ENCODE measurements at places on chromosomes 2 and 18.

DNA sequence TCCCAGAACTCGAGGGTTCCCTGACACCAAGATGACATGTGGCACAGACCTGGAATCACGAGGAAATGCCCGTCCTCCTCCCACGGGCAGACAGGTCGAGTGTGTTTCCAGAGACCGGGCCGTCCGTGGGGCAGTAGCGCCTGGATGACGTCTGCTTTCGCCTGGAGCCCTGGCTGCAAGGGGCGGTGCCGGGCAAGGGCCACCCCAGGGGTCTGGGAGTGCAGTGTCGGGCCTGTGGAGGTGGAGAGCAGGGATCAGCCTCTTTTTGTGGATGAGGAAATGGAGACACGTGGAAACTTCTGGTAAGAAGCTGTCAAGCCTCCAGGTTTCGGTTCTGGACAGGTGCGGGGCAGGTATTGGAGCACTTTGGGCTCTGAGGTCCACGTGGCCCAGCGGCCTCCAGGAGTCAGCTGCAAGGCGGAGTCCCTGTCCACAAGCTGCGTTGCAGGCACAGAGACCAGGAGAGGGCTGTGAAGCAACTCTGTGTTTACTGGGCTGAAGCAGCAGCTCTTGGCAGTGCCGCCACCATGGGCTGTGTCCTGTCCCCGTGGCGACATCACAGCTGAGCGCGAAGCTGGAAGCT, 25.6 kb downstream of the NFATC1 start:
- no peak for DNase-seq

- DNase-seq: no peak
These were observed 71.1 kb upstream of the SH3BP4 start for GRCh38 chr2:234880551-234881211.

DNA sequence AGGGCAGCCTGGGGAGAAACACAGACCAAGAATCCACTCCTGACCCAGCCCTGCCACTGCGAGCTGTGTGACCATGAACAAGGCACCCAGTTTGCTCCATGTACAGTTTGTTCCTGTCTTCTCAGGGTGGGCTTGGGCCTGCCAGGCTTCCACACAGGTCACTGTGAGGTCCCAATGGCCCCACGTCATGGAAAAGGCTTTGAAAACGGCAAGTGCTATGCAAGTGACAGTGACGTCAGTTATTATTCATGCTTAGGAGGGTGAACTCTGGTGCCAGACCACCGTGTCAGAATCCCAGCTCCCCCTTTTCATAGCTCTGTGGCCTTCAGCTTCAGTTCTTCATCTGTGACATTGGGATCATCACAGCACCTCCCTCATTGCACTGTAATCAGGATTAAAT, 87.1 kb downstream of the TNS1 start:
- no peak for DNase-seq

GRCh38 chr2:191679818-191680600, 2.1 kb downstream of the NABP1 start:
- no peak for DNase-seq

DNA sequence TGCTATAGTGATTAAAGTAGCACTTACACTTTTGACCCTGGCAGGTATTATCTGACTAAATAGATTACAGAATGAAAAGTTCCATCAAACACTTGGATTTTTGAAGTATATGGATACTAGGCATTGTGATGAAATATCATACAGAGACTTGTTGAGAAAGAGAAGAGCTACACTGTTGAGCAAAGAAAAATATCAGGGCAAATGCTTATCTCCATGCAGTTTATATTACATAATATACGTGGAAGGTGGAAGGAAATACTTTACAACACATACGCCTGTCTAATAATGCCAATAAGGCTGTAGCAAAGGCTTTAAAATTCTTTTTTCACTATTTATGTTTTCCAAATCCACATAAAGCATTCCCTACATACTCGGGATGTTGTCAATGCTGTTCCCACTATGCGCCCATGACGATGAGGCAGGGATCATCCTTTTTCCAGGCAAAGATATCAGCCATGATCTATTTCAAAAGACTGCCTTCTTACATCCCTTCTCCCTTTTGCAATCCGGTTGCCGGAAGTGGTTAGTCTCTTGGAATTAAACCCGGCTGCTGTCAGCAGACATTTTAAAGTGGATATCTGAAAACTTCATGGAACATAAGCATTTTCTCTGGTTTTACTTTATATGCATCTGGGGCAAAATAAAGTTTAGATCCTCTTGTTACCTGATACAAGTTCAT, 92.6 kb upstream of the ITGA4 start:
- no peak for DNase-seq

- no peak for DNase-seq
These were observed 34.0 kb downstream of the EML6 start for GRCh38 chr2:54757500-54757899.

DNA sequence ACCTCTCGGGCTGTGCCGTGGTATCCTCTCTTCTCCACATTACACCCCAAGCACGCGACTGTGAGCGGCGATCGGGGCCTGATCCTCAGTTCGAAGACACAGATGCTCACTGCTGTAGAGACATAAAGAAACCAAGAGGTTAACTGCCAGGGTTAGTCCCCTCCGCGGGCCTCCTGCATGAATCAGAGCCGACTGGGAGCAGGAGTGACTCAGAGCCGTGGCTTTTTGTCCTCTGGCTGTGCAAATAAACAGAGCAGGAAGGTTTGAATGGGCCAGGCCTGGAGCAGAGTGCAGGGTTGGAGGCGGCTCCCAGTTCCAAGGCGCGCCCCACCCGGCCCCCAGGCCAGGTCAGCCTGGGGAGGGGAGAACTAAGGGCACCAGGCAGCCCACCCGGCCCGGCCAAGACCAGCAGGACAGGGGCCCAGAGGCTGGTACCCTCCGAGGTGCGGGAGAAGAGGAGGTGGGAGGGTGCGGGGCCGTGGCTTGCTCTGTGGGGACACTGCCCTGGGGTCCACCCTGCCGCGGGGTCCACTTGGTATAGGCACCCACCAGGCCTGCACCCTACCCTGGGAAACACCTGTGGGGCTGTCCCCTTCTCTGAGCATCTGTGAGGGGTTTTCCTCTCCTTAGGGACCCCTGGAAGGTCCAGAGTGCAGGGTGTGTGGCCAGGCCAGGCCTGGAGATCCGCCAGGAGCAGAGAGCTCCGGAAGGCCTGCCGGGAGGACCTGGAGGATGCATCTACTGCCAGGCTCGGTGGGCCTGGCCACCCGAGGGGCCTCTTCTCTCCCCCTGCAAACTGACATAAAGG, 16.5 kb downstream of the TWIST2 start:
- no peak for DNase-seq

GRCh38 chr2:208502288-208502687, 95.7 kb downstream of the PTH2R start:
- no peak for DNase-seq

GRCh38 chr2:105571445-105571987, 172.7 kb upstream of the FHL2 start:
- DNase-seq: no peak

DNA sequence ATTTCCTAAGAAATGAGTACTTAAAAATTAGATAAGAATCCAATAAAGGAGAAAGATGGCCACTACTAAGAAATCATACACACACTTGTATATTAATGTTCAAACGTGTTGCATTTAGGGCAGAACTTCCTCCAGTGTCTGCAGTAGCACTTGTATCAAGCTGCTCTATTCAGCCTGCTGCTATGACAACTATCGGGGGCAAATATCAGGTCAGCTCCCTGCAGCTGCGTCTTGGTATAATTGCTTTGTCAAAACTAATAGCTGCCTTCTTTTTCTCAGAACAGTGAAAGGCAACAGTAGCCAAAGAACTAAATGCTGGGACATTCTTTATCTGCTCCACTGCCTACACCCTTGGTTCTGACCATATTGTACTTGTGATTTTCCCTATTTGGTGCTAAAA, 300.7 kb downstream of the NOL4 start:
- DNase-seq: no peak

- DNase-seq: no peak
These were observed 124.9 kb downstream of the RDH14 start for GRCh38 chr2:18435426-18436037.

- no peak for DNase-seq
These were observed 547.1 kb upstream of the LINC00305 start for GRCh38 chr18:64695851-64696553.
